Endodermal cell (in vitro differentiated cells): ENCODE measurements at places on chromosomes 5 and 9. TPM values are rescaled to one million over a fixed set of nuclear protein-coding genes. Genes with fewer than 3 reads are reported as not detected.

DNA sequence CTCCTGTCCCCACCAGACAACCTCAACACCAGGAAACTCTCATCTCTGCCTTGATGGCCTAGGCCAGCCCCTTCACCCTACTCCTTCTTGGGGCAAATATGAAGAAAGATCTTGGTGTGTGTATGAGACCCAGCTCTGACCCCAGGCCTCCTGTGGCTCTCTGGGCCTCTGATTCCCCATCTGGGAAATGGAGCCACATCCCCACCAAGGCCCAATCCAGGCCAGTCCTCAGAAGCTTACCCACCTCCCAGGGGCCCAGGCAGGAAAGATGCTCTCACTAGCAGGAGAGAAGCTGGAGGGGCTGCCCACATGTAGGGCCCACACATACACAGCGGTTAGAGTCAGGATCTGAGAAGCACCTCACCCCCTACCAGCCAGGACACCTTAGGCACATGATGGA, 38.9 kb downstream of the BICD2 start:
- no peak for DNase-seq

DNA sequence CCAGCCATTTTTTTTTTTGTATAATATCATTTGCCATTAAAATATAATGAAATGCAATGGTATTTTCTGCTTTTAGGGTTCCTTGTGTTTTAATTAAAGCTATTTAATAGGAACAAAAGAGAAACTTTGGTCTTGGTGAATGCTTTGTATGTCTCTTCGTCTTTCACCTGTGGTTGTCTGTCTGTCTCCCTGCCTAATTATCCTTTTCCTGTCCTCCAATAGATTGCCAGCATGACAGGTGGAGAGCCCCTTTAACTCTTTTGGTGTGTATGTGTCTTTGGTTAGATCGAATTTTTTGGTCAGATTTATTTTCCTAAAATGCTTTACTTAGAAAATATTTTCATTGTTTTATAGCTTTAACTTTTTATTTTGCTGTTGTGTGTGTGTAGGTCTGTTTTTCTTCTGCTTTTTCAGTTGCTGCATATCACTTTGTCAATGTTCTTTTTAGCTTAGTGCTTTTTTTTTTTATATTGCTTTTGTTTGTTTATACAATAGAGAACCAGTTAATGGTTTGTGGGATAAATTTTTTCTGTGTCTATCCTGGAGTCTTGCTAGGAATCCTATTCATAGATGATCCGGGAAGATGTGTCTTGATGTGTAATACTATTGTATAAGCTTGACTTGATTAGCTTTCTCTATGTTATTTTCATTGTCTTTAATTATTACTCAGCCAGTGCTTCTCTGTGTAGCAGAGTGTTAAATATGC, 8.6 kb downstream of the CHMP5 start:
- DNase-seq: no peak

ADAMTS12 gene
- 70.2 and 80.2 TPM in 2 replicates for total RNA-seq

PLAA gene
- 41.3 and 43.0 TPM in 2 replicates for total RNA-seq

DNA sequence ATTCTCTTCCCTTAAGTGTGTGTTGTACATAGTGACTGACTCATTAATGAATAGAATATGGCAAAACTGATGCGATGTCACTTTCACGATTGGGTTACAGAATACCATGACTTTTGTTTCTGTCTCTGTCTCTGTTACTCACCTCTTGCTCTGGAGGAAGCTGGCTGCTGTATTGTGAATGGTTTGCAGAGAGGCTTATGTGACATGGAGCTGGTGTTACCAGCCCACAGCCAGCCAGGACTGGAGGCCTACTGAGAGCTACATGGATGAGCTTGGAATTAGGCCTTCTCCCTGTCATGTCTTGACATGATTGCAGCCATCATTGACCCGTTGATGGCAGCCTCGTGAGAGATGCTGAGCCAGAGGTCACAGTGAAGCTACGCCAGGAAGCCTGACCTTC, 161.9 kb downstream of the TAF11L14 start:
- DNase-seq: no peak

PDGFRB gene
- 2.8 to 4.6 TPM (median 4.1 TPM) in 3 replicates for total RNA-seq

ZCCHC10 gene
- total RNA-seq: 20.9 to 36.6 TPM (median 32.1 TPM) in 3 replicates

GRCh38 chr9:93964685-93965084, 9.5 kb upstream of the BARX1 start:
- no peak for DNase-seq
